ENCODE measurements at places on chromosomes 11 and 22.

DNA sequence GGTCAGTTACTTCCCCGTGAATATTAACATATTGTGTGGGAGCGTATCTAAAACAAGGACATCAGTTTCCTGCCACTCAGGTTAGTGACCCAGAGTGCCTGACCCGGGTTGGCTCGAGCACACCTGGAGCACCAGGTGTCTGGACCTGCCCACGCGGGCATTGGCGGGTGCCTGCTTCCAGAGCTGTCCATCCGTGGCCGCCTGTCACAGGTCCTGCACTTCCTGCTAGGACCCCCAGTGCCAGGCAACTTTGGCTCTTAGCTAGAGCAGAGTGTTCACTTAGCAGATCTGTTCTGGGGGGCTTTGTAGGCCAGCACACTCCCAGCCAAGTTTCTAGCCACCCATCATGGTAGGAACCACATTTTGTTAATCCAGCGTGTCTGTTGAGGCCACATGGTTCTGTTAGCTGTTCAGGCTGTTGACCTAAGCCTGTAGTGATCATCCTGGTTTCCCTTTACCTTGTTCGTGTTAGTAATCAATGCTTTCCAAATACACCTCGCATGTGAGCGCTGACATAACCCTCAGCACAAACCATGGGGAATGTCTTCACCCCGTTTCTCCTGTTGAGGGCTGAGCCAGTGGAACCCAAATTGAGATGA is 29.5 kb downstream of the MOV10L1 start:
- no peak for DNase-seq

DNA sequence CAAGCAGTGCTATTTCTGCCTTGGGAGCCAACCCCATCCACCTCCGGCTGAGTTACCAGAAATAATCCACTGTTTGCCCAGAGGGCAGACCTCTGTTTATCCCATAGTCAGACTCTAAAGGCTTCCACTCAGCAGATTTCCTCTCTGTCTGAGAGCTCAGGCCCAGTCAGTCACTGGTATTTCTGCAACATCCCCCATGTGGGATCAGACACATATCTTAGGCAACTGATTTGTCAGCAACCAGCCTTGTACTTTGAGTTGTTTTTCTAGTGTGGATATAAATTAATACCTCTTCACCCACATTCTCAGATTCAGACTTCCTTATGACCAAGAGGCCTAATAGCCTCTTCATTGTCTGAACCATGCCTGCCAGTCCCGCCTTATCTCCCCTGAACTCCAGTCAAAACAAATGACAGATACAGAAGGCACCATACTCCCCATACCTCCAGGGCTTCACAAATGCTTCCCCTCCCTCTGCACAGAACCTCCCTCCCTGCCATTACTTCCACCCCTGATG is 193.6 kb downstream of the FAM76B start:
- DNase-seq = no peak

GRCh38 chr11:131809203-131809918 is 438.9 kb downstream of the NTM start:
- no peak for DNase-seq

GRCh38 chr11:105860105-105860504 is 161.9 kb downstream of the MSANTD4 start:
- no peak for DNase-seq

- DNase-seq = no peak
Measured at GRCh38 chr11:134647066-134647743, 235.2 kb upstream of the B3GAT1 start.

GRCh38 chr11:84914511-84914910 is 712.6 kb downstream of the DLG2 start:
- DNase-seq = no peak

GRCh38 chr11:33930317-33931021 is 38.6 kb upstream of the LMO2 start:
- DNase-seq = no peak

GRCh38 chr11:60691661-60692060 is 7.8 kb upstream of the MS4A8 start:
- DNase-seq = no peak

- DNase-seq = no peak
Measured at GRCh38 chr11:27678242-27678641, 22.0 kb downstream of the BDNF start.

DNA sequence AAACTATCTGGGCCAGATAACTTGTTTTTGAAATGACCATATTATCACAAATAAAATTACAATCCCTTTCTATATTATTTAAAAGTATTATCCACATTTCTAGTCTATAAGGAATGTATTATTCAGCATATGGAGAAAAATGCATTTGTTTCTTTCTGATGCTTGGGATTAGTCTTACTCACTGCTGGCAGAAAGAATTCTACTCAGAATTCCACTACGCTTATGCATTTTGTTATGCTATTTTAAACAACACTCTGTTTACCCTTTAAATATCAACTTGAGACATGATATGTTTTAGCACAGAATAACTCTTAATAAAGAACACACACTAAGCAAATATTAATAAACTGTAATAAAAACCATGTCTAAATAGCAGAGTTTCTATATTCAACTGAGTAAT is 77.6 kb upstream of the ANO3 start:
- no peak for DNase-seq

DNA sequence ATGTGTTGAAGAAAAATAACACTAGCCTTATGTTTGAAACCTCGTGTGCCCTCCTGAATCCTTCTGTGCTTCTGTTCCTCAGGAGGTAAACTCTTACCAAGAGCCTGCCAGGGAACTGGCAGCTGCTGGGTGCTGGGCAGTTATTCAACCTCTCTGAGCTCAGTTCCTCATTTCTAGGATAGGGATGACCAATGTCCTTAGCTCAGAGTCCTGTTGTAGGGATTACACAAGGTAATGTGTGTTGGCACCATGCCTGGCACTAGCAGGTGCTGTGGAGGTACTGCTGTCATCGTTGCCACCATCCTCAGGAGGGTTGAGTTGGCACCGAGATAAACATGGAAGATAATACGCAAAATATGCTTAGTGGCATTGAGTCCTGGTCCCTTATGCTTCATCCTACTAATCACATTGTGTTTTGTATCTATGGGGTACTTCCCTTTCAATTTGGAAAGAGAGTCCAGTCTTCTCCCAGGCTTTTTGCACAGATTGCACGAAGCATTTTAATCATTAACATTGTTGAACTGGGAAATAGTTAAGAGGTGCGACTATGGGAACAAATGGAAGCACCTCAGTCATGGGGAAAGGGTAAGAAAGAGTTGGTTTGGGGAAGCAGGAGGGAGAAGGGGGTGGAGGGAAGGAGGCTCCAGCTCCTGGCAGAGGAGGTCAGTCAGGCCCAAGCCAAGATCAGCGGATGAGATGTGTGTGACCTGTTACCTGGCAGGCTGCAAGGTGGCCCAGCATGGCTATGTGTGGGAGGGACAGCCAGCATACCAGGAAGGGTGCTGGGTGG is 56.7 kb downstream of the CABIN1 start:
- DNase-seq = no peak

DNA sequence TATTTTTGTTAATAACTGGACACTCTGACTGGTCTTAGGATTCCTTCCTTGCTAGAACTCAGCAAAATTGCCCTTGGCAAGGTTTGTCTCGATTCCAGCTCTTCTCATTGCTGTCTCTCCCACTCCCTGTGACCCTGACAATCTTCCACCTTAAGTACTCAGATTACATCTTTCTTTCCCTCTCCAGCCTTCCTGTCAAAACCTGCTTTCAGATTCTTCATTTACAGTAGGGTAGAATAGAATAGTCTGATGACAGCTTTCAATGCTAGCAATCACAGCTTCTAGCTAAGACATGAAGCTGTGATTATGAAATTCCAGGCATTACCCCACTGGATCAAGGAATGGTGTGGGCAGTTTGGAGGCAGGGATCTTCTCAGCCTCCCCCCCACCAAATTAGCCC is 39.2 kb upstream of the LMO2 start:
- DNase-seq = no peak

GRCh38 chr22:50260801-50261614 is 475 bp downstream of the MAPK12 start:
- DNase-seq = peak; percentile 48

GRCh38 chr11:36550385-36551115 is 17.3 kb upstream of the RAG1 start:
- no peak for DNase-seq

GRCh38 chr11:10913075-10913474 is 55.2 kb upstream of the ZBED5 start:
- no peak for DNase-seq

- peak; percentile 92 for DNase-seq
Measured at GRCh38 chr22:18091916-18092526, 14.2 kb downstream of the PEX26 start.

DNA sequence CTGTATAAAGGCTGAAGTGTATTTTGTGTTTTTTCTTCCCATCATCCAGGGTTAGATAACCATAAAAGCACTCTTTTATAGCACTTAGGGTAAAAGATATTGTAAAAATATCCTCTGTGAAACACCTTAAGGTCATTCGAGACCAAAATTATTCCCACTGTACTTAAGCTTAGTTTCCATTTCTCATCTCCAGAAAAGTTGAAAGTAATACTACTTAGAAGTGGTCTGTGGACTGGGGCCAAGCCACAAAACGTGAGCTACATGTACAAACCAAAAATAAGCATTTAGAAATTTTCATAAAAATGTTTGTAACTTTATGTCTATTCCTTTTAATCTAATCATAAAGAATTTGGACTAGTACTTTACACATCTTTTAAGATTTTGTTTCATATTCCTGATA is 142.0 kb upstream of the NTM start:
- DNase-seq = no peak

DNA sequence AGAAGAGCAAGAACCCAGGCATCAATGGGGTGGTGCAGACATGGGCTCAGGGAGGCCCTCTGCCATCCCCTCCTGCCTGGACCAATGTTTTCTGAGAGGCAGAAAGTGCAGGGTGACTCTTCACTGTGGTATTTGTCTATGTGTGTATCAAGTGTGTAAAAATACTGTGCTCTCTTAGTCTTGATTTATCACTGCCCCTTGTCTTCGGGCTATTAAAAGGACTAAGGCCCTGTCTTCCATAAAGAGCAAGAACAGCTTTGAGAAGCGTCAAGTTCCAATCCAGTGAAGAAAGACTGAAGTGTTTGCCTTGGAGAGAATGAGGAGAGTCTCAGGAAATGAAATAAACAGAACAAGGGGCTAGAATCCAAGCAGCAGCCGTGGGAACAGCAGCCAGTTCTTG is 14.4 kb downstream of the PRSS23 start:
- DNase-seq = no peak

DNA sequence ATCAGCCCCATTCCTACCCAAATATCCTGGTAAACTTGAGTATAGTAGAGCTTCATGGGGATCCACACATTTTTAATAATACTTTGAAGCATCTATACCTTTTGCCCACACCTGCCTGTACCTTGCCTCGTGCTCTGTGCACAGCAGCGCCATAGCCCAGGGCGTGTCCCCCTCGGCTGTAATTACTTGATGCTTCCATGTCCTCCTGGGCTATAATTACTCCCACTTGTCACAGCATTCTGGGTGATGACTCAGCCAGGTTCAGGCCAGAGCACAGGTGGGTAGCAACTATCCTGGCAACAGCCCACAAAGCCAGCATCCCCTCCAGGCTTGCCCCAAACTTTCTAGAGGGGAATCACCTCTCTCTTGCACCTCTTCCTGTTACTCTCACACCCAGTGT is 23.7 kb upstream of the SLC36A4 start:
- DNase-seq = no peak

DNA sequence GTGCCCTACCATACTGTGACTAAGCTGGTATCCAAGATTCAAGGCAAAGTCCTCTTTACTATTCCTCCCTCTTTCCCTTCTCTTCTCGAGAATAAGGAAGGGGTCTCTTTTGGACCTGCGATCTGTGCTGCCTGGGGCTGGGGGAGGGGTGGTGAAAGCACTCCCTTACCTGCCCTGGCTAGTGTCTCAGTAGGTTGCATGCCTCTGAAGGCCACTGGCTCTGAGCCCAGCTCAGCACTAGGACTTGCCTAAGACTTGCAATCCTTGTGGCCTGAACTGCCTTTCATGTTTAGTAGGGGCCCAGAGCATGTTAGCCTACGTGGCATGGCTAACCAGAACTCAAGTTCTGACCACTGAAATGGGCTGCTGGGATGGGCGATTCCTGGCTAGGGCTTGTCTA is 13.0 kb upstream of the REXO2 start:
- no peak for DNase-seq

- DNase-seq = peak; percentile 64
Measured at GRCh38 chr22:17109976-17110375, 11.2 kb downstream of the TMEM121B start.

- no peak for DNase-seq
Measured at GRCh38 chr11:120841074-120841473, 182.8 kb upstream of the TBCEL start.

DNA sequence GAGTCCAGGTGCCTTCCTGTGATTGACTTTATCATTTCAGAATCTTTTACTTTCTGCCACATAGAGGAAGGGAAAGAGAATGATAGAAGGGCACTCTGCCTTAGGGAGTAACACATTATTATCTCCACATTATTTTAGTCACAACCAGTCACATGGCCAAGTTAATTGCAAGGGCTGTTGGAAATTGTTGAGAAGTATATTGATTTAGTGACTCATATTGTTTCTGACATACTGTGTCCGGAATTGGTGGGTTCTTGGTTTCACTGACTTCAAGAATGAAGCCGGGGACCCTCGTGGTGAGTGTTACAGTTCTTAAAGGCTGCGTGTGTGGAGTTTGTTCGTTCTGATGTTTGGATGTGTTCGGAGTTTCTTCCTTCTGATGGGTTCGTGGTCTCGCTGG is 8.7 kb downstream of the OR51B4 start:
- no peak for DNase-seq

GRCh38 chr11:94934846-94935245 is 38.5 kb downstream of the CWC15 start:
- DNase-seq = no peak

- no peak for DNase-seq
Measured at GRCh38 chr11:126024123-126024522, 38.5 kb downstream of the CDON start.

GRCh38 chr22:50081426-50082196 is 3.6 kb downstream of the MLC1 start:
- no peak for DNase-seq

DNA sequence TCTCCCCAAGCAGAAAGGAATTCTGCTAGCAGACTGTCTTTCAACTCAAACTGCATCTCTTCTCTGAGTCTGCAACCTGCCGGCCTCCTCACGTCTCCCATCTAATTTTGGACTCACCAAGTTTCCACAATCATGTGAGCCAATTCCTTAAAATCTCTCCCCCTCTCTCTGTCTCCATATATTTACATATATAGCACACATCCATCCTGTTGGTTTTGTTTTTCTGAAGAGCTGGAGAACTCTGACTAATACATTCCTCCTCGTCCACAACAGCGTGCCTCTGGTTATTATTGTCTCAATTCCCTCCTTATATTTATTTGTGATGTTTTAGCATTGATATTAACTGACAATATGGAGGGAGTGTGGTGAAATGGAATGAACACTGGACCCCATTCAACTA is 29.6 kb upstream of the FJX1 start:
- DNase-seq = no peak

GRCh38 chr11:131373095-131373725 is 2.8 kb downstream of the NTM start:
- no peak for DNase-seq

- DNase-seq = peak; percentile 45
Measured at GRCh38 chr11:76282811-76283595, 76.7 kb upstream of the WNT11 start.

- DNase-seq = no peak
Measured at GRCh38 chr22:27614006-27614649, 187.4 kb downstream of the MN1 start.

All from posterior cingulate gyrus (tissue), 11 donors.